ENCODE measurements at places on chromosomes 6 and 20. TPM values are rescaled to one million over a fixed set of nuclear protein-coding genes. Genes with fewer than 3 reads are reported as not detected.

Gene RAD21L1
- under 0.01 TPM for total RNA-seq

DNA sequence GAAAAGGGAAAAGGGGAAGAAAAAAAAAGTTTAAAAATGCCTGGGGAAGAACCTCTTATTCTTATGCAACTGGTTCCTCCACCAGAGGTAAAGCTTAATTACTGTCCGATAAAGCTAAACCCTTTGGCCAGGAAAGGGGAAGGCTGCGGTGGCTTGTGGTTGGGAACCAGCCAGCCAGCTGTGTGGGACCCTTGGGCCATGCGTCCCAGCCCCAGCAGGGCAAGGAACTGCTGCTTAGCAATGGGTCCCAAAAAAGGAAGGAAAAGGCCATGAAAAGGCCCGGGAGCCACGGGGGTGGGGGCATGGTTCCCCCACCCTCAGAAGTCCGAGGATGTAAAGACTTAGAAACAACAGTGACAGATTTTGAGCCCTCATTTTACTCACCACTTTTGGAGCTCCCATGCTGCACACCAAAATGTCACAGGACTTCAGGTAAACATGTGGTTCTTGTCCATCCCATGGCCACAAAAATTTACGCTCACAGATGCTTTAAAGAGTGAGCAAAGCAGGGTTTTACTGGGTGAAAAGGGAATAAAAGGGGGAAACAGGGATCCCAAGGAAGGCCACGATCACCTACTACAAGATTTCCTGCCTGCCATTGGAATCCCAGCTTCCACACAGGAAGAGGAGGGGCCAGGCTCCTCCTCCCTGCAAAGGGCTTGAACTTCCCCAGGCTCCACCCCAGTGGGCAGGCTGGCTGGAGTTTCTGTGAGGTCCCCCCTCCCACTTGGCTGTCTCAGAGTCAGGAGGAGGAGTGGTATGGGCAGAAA is 1234.7 kb upstream of the GJE1 start:
- no peak for DNase-seq

Gene REM1
- not detected for total RNA-seq

Gene GPLD1
- 0.28 TPM for total RNA-seq

Gene CD40
- total RNA-seq, result 0.28 TPM

DNA sequence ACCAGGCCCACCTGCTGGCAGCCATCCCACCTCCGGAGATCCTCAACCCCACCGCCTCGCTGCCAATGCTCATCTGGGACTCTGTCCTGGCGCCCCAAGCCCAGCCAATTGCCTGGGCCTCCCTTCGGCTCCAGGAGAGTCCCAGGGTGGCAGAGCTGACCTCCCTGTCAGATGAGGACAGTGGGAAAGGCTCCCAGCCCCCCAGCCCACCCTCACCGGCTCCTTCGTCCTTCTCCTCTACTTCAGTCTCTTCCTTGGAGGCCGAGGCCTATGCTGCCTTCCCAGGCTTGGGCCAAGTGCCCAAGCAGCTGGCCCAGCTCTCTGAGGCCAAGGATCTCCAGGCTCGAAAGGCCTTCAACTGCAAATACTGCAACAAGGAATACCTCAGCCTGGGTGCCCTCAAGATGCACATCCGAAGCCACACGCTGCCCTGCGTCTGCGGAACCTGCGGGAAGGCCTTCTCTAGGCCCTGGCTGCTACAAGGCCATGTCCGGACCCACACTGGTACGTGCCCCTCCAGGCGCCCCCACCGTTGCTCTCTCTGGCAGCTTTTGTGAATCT is 1.1 kb downstream of the SNAI1 start:
- peak; percentile 49 for DNase-seq

GRCh38 chr20:63598479-63599395 is 24.7 kb upstream of the HELZ2 start:
- DNase-seq, result no peak

- no peak for DNase-seq
Measured at GRCh38 chr20:2657241-2657640, 4.8 kb downstream of the NOP56 start.
